NCI-H2081 (cell line): ENCODE measurements at places on chromosomes 3 and 15.

DNA sequence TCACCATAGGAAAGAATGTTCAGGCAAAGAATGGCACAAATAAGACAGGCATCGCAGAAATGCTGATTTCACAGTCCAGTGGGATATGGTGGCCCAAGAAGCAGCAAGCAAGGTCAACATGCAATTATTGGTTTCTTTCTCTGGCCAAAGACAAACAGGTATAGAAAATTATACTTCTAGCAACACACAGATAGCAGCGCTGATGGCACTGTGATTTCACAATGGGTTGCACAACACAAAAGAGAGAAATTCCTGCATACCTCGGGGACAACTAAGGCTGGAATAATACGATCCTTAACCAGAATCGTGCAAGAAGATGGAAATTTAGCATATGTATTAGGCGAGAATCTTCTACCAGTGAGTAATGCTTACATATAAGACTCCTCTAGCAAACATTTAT is 76.3 kb upstream of the NR2F2 start:
- no peak for DNase-seq

DNA sequence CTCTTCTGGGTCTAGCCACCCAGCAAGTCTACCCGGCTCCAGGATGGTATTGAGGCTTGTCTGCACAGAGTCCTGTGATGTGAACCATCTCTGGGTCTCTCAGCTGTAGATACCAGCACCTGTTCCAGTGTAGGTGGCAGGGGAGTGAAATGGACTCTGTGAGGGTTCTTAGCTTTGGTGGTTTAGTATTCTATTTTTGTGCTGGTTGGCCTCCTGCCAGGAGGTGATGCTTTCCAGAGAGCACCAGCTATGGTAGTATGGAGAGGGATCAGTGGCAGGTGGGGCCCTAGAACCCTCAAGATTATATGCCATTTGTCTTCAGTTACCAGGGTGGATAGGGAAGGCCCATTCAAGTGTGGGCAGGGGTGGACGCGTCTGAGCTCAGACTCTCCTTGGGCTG is 283.4 kb upstream of the LYSMD4 start:
- no peak for DNase-seq

GRCh38 chr15:97085731-97086130 is 755.2 kb downstream of the NR2F2 start:
- no peak for DNase-seq

DNA sequence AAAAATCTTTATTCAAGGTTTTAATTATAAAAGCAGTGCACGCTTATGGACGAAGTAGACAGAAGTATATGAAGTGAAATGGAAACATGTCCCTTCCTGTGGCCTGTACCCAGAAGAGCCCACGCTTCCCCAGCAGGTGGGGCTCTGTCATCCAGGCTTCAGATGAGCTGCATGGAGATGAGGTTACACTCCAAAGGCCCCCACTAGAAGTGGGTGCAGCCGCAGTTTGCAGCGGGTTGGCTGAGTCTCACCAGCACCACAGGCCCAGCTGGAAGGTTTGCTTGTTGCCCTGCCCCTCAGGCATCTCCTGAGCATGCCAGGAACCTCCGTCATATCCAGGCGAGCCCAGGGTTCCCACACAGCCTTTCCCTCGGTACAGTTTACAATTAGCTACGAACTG is 33.1 kb downstream of the PRR20G start:
- no peak for DNase-seq

DNA sequence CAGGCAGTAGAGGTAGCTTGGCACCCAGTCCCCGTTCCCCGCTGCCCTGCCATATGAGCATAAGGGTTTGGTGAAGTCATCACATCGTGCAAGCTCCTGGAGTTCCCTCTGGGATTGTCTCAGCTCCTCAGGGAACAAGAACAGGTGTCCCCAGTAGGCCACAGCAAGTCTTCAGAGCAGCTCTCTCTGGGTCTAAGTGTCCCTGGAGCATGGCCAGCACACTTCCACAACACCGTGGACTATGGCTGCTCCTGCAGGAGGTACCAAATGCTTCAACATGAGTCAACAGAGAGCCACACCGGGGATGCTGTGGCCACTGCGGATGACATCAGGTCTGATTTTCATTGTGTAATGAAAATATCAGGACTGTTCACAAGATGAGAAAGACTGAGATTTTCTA is 23.1 kb downstream of the ABHD6 start:
- no peak for DNase-seq

- peak; percentile 17 for DNase-seq
Measured at GRCh38 chr15:68666120-68666811, 87.5 kb downstream of the CORO2B start.

GRCh38 chr3:95923496-95924210 is 890.7 kb upstream of the EPHA6 start:
- no peak for DNase-seq

GRCh38 chr15:63016234-63016633 is 26.3 kb upstream of the TPM1 start:
- DNase-seq = no peak
